Left ventricle myocardium superior (tissue), 1 donor: ENCODE measurements at places on chromosomes 16 and 17.
A peak's percentile ranks its signal among the peaks of the same experiment; 100 is the strongest.

- no peak for DNase-seq
Measured at GRCh38 chr17:81428121-81428515, 32.9 kb downstream of the BAHCC1 start.

DNA sequence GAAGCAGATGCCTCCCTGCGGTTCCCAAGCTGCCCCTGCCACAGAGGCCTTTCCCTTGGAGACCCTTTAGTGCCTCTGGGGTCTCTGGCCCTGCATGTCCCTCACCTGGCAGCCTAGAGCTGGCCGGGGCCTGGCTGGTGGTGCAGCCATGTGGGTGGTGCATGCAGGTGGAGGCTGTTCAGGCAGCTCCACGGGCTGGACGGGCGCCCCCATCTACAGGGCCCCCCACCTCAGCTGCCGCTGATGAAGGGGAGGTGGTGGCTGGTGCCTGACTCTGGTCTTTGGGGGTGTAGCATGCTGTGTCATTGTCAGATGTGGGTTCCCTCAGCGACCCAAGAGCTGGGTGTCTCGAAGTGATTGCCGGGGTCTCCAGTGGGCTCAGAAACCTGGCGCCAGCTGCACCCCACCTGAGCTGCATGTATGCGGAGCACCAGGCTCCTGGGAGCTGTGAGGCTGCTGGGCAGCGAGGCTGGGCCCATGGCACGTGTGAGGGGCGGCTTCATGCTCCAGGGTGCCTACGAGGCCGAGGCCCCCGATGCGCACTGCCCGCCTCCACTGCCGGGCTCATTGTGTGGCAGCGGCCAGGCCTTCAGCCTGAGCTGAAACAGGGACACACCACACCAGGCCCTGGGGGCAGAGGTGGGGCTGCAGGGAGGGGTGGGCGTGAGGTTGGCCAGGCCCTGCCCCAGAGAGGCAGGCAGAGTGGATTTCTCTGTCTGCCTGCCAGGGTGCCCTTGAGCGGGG is 57.0 kb downstream of the BAIAP2 start:
- DNase-seq = no peak

DNA sequence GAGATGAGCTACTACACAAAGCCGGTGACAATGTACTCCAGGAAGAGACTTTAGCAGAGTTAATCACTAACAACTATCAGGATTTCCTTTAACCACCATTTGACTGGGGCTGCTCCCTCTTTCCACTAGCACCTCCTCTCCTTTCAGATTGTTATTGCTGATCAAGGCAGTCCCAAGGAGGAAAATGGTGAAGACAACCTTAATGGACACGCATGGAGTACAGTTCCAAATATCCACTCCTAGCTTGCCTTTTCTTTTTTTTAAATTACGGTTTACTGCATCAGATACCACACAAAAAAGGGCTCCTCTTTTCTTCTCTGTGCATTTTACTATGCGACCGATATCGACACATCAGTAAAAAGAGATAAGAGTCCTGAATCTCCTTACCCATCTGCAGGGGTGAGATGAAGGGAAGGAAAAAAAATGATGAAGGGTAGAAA is 30.9 kb downstream of the FAM222B start:
- no peak for DNase-seq

DNA sequence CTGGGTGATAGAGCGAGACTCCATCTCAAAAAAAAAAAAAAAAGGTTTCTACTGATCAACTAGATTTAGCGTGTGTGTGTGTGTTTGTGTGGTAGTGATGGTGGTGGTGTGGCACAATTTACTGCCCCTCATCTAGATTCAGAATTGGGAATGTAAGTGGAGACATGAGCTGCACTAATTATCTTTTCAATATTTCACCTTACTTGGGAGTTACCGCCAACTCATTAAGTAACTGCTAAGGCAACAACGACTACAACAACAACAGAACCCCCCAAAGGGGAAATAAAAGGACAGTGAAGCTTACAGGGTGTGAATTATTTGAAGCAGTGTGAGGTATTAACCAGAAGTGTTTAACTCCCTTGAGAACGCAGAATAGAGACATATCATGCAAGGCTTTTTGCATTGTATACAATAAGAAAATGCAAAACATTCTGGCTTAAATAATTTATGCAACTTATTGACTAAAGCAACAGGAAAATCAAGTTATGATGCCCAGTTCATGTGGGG is 180.5 kb downstream of the SHISA9 start:
- DNase-seq = no peak

DNA sequence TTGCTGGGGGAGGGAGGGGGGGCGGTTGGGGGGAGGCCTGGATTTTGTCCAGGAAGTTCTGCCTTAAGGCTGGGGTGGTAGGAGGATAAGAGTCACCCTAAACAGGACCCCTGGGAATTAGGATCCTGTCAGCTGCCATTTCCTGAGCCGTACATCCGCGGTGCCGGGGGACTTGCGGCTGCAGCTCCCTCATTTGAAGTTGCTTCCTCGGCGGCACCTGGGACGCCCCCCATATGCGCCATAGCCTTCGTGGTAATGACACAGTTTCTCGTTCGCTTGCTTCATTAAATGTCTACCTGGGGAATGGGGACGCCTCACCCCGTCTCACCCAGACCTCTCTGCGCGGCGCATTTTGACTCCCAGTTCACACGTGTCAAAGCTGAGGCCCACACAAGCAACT is 55.1 kb upstream of the PABPN1L start:
- no peak for DNase-seq

GRCh38 chr17:9987779-9988585 is 82.9 kb upstream of the RCVRN start:
- DNase-seq = peak; percentile 58

DNA sequence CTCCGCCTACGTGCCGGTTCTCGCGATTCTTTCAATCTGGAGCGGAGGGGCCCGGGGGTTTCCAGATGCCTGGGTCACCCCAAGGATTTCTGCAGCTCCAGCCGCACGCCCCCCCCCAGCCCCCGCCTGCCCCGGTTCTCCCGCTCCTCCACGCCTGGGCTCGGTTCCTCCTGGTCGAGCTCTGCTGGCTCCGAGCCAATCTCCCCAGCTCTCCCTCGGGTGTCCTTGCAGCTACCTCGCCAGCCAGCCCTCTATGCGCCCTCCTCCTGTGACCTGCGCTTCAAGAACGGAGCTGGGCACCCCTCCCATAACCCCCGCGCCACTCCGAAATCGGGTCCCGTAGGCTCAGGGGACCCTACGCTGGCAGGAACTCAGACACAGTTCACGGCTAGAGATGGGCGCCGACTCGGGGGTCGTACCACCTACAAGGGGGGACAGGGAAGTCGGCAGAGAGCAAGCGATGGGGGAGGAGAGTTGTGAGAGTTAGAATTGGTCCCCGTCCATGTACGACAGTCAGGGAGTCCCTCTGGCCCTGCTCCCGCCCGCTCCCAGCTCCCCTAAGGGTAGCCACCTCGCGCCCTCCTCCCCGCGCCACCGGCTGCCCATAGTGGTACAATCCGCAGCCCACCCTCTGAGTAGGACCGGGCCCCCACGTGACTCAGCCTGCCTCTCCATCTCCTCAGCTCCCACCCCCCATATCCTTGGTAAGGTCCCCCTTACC is 961 bp downstream of the FGF11 start:
- peak; percentile 84 for DNase-seq

GRCh38 chr17:34141590-34141989 is 113.5 kb upstream of the CCL2 start:
- DNase-seq = no peak

GRCh38 chr16:77951788-77952187 is 70.6 kb upstream of the CLEC3A start:
- DNase-seq = no peak

DNA sequence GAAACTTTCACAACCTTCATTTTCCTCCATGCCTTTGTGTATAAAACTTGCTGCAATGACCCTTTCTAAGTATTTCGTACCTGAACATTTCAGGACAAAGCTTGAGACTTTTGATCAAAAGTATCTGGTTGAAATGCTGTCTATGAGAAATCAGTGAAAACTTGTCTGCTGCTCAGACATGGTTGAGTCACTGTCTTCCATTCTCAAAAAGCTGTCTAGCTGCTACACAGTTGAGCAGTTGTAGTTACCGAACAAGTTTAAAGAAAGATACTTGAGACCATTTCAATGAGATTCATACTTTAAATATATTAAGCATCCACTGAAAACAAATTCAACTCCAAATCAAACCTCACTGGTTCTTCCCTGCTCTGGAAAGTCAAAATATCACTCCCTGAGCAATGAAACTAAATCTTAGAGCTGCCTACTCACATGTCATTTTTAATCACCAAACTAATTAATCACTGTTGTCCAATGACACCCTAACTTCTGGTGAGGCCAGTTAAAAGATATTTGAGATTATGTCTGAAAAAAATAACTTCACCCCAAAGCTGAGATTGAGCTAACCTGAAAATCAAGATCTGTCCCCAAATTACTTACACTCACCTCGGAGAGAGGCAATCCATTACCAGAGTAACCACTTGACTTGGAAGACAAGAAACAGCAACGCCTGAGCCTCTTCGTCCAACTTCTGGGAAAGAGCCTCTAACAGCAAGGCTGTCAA is 488 bp downstream of the TMEM100 start:
- DNase-seq = no peak

DNA sequence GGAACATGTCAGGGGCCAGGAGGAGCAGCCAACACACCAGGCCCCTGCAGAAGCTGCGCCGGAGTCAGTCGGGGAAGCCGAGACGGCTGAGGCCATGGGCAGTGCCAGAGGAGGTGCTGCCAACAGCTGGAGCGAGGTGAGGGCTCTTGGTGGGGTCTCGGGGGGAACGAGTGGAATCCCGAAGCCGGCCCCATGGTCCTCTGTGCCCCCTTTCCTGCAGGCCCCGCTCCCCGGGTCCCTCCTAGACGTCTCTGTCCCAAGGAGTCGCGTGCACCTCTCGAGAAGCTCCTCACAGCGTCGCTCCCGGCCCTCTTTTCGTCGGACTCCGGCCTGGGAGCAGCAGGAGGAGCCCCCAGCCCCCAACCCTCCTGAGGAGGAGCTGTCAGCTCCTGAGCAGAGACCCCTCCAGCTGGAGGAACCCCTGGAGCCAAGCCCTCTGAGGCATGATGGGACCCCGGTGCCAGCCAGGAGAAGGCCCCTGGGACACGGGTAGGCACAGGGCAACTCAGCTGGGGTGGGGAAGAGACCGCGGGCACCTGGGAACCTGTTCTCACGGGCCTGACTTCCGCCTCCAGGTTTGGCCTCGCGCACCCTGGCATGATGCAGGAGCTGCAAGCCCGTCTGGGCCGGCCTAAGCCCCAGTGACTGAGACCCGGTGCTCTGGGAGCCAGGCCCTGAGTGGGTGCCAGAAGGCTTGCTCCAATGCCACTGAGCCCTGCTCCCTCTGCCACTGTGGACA is 3.6 kb downstream of the APOBR start:
- no peak for DNase-seq

DNA sequence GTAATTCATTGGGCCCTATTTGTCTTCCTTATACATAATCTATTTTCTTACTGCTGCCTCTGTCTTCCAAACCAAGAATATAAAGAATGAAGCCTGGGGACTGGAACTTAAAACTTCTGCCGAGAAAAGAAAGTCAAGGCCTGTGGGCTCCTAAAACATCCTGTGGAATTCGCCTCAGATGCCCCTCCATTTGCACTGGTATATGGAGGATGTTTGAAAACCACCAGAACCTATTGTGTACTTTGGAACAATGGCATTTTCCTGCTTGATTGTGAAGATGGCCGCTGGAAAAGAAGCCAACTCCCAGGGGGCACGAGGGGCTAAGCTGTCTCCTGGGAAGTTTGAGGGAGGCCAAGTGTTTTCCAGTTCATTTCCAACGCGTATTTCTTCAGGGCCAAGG is 122.4 kb downstream of the WWOX start:
- DNase-seq = no peak

GRCh38 chr17:56988901-56989572 is 11.1 kb downstream of the SCPEP1 start:
- no peak for DNase-seq

- peak; percentile 82 for DNase-seq
Measured at GRCh38 chr17:32269377-32269776, 3.7 kb downstream of the RHBDL3 start.

DNA sequence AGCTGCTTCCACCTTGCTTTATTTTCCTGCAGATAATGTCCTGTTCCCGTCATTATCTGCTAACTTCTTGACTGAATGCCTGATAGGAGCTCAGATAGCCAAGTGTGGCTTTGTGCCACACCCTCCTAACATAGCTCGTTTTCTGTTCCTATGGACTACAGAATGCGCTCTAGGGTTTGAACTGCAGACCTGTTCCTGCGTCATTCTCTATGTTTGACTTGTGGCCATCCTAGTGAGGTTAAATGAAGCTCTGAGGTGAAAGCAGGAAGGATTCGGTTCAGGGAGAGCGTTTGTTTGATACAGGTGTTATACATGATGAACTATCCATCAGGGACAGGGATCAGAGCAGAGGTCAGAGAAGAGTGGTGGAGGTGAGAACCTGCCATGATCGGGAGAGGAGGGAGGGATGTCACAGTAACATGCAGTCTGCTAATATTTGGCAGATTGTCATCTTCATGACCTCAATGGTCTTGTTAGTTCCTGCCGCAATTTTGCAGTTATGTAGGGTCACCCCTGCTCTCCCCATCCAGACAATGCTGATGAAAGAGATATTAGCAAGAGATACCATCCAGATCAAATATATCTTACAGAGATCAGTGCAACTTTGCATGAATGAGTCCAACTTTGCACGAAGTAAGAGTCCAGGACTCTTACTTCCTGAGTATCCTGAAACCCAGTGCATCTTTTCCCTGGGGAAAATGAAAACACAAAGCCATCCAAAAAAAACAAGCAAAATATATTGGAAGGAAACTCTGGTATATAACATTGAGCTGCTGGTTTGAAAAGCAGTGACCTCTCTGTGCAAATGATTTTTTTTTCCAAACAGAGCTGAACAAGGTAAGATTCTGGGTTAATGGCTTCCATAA is 32.8 kb downstream of the MPHOSPH6 start:
- no peak for DNase-seq

- DNase-seq = no peak
Measured at GRCh38 chr17:35314415-35315216, 58.8 kb downstream of the SLFN11 start.

- DNase-seq = no peak
Measured at GRCh38 chr17:17258998-17259397, 22.0 kb upstream of the FLCN start.

GRCh38 chr17:40194821-40195220 is 17.6 kb downstream of the RAPGEFL1 start:
- no peak for DNase-seq

DNA sequence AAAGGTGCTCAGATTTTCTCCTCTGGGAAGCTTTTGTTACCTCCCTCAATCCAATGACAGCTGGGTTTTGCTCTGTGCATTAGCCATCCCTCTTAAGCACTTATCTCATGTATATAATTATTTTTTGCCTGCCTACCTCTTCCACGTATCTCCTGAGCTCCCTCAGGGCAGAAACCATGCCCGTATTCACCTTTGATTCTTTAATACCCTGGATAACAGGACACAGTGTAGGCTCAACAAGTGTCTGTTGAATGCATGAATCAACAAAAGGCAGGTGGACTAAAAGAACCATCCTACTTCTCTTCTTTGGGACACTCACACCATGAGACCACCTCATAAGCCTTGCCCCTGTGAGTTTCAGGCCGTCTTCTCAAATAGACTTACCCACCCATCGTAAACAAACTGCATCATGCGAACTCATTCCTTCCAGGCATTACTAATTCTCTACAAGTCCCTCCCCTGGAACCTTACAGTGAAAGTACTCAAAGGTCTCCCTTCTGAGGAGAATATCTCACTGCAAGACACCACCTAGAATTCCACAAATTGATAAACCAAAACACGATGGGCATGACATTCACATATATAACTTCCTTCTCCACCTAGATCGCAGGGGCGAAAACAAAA is 3.2 kb downstream of the ARHGAP17 start:
- DNase-seq = no peak
